Cerebellar nuclear complex (tissue), 1 donor: ENCODE measurements at places on chromosomes 2 and 18.

DNA sequence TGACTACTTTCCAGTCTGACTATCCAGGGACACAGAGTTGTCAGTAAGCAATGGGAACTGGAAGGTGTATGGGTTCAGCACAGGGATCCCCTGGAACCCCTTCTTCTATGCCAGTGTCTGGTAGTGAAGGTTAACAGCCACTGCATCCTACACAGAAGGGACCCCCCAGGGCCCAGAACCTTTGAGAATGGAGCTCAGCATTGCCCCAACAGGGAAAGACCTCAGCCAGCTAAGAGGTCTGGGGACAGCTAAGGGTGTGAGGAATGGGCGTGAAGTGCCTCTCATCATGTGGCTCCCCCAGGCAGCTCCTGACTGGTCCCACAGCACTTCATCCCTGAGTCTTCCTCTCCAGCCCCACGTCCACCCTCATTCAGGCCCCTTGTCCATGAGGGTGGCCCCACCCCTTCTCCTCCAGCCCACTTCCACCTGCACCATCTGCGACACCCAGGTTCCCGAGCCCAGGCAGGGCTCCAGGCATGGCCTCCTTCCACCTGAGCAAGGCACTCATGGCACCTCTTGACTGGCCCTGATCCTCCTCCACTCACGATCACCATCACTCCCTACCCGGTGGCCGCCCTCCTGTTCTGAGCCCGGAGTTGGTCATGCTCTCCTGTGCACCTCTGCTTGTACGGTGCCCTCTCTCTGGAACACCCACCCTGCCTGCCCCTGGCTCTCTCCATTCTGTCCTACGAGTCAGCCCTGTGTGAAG, 77.1 kb downstream of the SFXN5 start:
- no peak for DNase-seq

GRCh38 chr2:181077128-181077709, 96.8 kb downstream of the UBE2E3 start:
- no peak for DNase-seq

DNA sequence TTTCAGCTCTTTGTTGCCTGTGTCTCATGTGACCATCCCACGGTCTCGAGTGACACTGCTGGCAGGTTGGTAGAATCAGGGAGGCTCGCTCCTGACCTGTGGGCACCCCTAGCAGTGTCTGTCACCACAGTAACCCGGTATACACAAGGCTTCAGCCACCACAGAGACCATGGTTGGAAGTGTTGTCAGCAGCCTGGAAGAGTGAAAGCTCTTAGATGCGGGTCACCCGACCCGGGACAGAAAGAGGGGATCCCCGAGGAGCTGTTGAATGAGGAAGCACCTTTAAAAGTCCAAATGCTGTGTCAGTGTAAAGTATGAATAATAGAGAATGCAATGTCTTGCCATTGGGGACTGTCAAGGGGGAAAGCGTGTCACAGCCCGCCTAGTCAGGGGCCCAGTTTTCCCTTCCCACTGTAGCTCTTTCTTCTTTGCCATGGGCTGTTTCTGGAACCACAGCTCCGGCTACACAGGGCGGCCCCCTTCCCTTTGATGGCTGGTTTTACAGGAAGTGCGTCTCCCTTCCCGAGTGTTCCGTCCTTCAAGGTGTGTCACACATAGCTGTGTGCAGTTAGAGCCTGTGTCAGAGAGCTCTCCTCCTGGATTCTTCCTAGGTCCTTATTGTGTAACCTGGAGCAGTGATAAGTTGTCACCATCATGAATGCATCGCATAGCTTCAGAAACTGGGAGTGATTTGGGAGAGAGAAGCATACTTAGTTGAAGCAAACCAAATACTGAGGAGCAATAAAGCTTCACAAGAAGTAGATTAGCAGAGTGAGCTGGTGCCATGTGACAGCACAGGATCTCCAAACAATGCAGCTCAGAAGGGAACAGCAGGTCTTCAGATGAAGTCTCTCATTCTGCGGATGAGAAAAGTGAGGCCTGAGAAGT, 81.4 kb downstream of the MTCL1 start:
- DNase-seq = no peak

DNA sequence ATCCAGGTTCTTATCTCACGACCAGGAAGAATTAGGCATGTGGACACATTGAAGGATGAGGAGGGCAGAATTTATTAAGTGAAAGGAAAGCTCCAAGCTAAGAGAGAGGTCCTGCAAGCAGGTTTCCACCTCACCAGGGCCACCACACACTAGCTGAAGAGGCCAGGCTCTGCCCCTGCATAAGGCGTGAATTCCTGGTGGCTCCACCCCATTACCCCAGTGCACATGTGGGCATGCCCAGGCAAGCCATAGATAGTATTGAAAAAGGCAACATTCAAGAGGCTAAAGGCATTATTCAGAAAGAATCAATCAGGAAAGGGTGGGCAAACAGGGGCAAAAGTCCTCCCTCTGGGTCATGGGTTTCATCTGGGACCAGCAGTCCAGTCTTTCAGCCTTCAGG, 30.9 kb upstream of the GRP start:
- DNase-seq = no peak

- no peak for DNase-seq
Observed at GRCh38 chr2:40556293-40556692, 104.4 kb upstream of the SLC8A1 start.

DNA sequence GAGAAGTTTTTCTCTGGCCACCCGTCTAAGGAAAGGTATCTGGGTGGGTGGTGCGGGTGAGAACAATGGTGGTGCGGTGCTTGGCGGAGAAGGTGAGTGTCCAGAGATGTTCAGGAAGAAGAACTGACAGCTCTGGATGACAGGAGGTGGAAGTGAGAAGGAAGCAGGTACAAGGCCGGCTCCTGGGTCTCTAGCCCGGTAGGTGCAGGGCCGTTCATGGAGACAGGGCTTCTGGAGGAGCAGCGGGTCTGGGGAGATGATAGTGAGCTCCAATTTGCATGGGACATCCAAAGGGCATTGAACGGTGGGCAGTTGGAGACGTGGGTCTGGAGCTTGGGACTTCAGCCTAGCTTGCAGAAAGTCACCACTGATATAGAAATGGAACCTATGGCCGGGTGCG, 979 bp upstream of the FAHD2B start:
- DNase-seq = no peak

GRCh38 chr2:182379241-182379640, 47.6 kb downstream of the PDE1A start:
- DNase-seq = no peak
